ENCODE measurements at places on chromosomes 11 and 22. TPM values are rescaled to one million over a fixed set of nuclear protein-coding genes. Genes with fewer than 3 reads are reported as not detected.

SHANK3 gene
- polyA plus RNA-seq: 6.3 TPM

MAPK8IP2 gene
- 48.0 TPM for polyA plus RNA-seq

DRD4 gene
- polyA plus RNA-seq: not detected

PGA5 gene
- polyA plus RNA-seq: not detected

LYVE1 gene
- polyA plus RNA-seq: not detected

MSANTD4 gene
- polyA plus RNA-seq: 45.0 TPM

STK33 gene
- 13.9 TPM for polyA plus RNA-seq

C11orf52 gene
- not detected for polyA plus RNA-seq

OR4A16 gene
- not detected for polyA plus RNA-seq

ADAMTS15 gene
- polyA plus RNA-seq: 1.1 TPM

IL17REL gene
- not detected for polyA plus RNA-seq

KIAA0930 gene
- 129 TPM for polyA plus RNA-seq

OR52H1 gene
- not detected for polyA plus RNA-seq

MIAT gene
- 529 TPM for polyA plus RNA-seq

RAB38 gene
- polyA plus RNA-seq: 0.40 TPM

ZP1 gene
- 1.5 TPM for polyA plus RNA-seq

SELENOO gene
- 42.0 TPM for polyA plus RNA-seq

RDX gene
- polyA plus RNA-seq: 30.5 TPM

DEPDC7 gene
- polyA plus RNA-seq: 1.3 TPM

RIMBP3C gene
- 0.07 TPM for polyA plus RNA-seq

HEPHL1 gene
- not detected for polyA plus RNA-seq

RBM7 gene
- 35.7 TPM for polyA plus RNA-seq

BARX2 gene
- not detected for polyA plus RNA-seq

KRTAP5-4 gene
- not detected for polyA plus RNA-seq

C11orf97 gene
- polyA plus RNA-seq: not detected

USH1C gene
- not detected for polyA plus RNA-seq

ACRV1 gene
- 0.52 TPM for polyA plus RNA-seq

Data from neural cell (in vitro differentiated cells).